CD4-positive, alpha-beta T cell treated with Interleukin-1 beta for 1 hour (primary cell): ENCODE measurements at places on chromosomes 7 and 10.

DNA sequence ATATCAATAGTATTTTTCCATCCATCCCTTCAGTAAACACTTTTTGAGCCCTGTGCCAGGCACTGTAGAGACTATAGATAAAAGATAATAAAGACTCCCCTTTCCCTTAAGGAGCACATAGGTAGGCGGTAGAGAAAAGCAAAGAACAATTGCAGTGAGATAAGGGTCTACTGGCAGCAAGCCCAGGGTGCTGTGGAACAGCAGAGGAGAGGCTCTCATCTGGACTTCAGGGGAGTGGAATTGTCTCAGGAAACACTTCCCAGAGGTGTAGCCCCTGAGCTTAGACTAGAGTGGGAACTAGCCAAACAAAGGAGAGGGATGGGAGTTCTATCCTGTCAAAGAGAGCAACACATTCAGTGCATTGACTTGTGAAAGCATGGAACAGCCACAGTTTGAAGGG is 102.0 kb downstream of the NRF1 start:
- DNase-seq, result no peak

DNA sequence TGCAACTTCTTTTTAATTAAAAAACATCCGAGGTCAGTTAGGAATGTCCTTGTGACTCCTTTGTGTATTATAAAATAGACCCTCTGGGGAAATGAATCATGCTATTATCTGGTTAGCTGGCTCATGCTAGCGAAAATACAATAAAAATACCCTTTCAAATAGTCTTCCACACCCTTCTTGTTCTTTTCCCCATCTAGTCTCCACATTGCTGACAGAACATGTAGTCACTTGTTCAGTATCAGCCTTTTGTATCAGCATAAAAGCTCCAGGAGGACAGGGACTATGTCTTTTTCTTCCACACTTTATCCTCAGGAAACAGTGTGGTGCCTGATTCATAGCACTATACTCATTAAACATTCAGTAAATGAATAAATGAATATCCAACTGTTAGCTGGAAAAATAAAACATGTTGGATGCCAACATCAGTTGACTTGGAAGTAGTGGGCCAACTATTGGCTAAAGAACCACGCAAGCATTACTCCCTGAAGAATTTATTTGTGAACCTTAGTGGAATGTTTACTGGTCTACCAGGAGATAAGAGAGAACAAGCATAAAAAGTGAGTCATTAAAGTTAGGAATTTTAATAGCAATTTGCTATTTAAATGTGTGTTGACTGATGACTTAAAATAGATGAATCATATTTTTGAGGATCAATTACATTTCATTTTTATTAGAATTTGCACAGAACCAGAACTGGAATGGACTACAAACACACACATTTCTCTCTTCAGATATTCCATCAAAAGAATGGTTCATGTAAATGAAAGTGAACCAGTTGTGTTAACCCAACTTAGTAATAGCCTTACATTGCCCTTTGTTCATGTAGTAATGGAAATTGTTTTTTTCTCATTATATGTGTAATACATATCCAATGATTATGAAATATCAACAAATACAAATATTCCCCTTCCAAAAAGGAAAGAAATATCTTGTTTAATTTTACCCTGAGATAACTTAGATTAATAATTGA is 129.6 kb downstream of the DKK1 start:
- no peak for DNase-seq

- DNase-seq, result no peak
These were observed 129.2 kb downstream of the TES start for GRCh38 chr7:116339564-116339963.

GRCh38 chr7:123824754-123825067 is 20.3 kb upstream of the HYAL4 start:
- DNase-seq, result no peak

DNA sequence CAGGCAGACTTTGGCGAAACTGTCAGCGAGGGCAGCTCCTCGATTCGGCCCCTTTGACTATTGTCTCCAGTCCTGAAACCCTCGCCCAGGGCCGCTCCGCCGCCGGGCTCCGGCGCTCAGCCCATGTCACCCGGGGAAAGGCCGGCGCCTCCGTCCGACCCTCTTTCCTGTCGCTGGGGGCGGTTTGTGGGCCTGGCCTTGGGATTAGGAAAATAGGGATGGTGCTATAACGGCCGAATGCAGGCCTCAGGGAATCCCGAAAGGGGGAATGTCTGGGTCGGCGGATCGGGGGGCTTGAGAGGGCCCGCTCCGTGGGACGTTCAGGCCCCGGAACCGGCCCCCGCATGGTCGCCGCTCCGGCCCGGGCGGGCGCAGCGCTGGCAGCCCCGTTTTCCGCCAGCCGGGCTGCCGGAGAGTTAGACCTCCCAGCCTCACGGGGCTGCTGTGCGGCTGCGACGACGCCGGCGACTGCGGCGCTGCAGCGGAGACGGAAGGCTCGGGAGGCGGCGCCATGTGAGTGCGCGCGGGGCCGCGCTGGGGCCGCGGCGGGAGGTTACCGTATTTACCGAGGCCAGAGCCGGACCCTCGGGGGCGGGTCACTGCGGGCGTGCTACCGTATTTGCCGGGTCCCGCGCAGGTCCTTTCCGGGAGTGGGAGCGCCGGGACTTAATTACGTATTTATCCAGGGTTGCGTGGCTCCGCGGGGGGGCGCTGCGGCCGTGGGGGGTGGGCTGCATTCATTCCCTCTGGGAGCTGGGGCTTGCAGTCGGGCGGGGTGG is 25.9 kb downstream of the ZNF775 start:
- peak; percentile 86 for DNase-seq

GRCh38 chr10:130013335-130014262 is 49.5 kb upstream of the EBF3 start:
- DNase-seq, result no peak

GRCh38 chr10:61973906-61974305 is 72.4 kb downstream of the ARID5B start:
- no peak for DNase-seq
